ENCODE measurements at places on chromosomes 13 and 19.

DNA sequence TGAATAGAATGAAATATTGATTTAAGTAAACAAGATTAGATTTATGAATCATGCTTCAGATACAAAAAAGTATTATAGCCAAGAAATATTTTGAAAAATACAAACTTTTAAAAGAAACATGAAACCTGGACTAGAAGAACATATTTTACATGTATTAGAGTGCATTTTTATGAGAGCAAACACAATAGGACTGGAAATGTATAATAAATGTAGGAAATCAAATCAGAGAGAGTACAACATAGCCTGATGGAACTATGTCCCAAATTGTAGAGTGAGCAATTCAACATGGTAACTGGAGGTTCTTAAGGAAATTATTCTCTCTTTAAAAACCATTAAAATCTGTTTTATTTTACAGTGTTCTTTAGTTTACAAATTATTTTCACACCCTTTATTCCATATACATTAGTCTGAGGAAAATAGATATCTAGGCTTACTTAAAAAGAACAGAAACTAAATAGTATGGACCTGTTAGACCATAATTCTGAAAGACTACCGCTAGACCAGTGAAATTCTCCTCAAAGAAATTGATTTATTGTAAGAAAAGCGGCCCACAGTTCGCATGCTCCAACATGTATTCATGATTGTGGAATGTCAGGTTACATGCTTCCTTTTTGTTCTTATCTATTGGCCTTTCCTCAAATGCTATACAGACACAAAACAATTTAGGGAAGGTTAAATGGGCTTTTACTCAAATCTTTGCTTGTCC, 1526.5 kb upstream of the SLC10A2 start:
- no peak for DNase-seq

DNA sequence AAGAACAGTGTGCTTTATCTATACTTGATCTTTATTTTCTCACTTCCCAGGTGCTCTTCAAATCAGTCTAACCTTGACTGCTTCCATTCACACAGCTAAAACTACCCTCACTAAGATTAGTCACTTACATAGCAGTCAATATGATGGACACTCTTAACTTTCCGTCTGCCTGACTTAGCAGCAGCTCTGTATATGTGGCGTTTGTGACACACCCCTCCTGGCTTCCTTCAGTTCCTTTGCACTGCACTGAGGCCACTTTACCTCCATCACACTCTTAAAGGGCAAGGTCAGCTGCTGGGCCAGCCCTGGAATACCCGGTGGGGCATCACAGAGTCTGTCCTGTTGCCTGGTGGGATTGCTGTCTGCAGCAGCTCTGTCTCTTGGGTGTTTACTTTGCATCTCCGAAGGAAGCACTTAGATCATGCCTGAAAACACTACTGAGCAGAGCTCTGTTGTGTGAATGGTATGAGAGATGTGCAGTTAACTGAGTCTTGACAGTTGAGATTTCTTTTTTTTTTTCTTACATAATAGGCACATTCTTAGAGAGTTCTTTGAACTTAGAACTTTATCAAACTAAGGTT, 35.6 kb upstream of the IL17D start:
- no peak for DNase-seq

GRCh38 chr13:52809310-52809769, 39.1 kb downstream of the PCDH8 start:
- no peak for DNase-seq

DNA sequence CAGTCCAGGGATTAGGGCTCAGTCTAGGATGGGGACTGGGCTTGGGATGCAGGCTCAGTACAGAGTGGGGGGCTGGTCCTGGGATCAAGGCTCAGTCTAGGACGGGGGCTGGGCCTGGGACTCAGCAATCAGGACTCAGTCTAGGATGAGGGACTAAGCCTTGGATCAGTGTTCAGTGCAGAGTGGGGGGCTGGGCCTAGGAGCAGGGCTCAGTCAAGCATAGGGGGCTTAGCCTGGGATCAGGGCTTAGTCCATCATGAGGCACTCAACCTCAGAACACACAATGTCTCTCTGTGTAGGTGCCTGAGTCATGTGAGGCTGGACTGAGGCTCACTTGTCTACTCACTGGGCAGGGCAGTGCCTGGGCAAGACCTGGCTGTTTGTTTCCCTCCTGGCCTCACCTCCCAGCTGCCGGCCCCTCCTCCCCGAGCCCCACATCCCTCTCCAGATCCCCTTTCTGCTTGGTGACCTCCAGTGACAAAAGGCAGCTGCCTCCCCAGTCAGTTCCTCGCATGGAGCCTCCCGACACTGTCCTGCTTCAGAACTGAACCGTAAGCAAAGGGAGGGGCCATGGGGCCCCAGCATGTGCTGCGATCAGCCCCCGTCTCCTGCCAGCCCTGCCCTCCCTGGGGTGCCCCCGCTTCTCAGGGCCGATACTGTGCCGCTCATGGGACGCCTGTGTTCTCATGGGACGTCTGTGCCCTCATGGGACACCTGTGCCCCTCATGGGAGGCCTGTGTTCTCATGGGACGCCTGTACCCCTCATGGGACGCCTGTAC, 6.5 kb upstream of the S1PR4 start:
- DNase-seq = no peak

- DNase-seq = peak; percentile 22
These were observed 50.0 kb downstream of the TNFSF11 start for GRCh38 chr13:42623916-42624315.

- no peak for DNase-seq
These were observed 203.2 kb downstream of the TSHZ3 start for GRCh38 chr19:31146015-31146414.

DNA sequence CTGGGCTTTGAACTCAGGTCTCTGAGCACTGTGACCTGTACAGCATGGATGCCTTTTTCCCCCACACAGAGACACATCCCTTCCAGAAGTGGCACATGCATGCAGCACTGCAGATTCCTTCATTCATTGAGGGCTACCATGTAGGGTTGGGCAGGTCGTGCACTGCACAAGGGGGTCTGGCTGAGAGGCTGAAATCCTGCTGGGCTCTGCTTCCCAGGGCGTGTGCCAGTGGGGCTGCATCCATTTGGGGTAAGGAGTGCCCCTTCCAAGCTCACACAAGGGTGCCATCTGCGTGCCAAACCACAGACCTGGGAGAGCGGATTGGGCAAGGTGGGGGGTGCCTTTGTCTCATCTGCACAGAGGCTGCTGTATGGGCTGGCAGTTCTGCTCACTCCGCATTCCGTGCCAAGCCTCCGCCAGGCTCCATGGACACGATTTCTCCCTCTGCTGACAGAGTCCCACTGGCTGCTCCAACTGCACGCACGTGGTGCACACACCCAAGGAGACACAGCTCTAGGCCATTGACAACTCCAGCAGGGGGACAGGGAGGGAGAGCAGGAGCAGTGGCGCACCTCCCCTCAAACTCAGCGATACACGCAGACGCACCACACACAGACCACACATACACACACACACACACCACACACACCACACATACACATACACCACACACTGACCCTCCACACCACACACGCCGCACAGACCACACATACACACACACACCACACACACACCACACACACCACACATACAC, 4.5 kb upstream of the SHISA7 start:
- DNase-seq = no peak

- DNase-seq = no peak
These were observed 53.5 kb upstream of the OLFM4 start for GRCh38 chr13:52975161-52975560.

- no peak for DNase-seq
These were observed 8.1 kb downstream of the PAK4 start for GRCh38 chr19:39133431-39134270.

DNA sequence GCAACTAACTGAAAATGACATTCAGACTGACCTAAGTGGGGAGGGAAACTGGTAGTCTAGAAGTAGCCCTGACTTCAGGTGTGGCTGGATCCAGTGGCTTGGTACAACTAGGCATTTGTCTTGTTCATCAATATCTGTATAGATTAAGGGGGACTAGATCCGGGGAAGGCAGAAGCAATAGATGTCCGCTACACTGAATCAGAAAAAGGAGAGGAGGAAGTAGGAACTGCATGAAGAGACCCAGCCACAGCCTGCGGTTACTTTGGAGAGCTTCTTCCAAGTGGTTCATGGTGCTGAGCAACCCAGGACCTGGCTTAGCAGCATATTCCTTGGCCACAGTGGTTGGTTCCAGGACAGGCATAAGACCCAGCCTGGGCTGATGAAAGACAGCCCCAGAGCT, 9.9 kb upstream of the PRODH2 start:
- no peak for DNase-seq

DNA sequence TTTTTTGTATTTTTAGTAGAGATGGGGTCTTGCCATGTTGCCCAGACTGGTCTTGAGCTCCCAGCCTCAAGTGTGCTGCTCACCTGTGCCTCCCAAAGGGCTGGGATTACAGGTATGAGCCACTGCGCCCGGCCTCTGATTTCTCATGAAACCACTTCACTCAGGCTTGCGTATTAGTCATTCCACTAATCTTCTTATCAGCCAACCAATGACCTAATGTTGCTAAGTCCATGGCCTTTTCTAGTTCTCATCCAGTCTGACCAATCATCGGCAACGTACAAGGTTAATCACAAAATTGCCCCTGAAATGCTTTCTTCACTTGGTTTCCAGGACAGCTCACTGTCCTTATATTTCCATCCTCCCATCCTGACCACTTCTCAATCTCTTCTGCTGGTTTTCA, 605.3 kb upstream of the SLC10A2 start:
- no peak for DNase-seq

DNA sequence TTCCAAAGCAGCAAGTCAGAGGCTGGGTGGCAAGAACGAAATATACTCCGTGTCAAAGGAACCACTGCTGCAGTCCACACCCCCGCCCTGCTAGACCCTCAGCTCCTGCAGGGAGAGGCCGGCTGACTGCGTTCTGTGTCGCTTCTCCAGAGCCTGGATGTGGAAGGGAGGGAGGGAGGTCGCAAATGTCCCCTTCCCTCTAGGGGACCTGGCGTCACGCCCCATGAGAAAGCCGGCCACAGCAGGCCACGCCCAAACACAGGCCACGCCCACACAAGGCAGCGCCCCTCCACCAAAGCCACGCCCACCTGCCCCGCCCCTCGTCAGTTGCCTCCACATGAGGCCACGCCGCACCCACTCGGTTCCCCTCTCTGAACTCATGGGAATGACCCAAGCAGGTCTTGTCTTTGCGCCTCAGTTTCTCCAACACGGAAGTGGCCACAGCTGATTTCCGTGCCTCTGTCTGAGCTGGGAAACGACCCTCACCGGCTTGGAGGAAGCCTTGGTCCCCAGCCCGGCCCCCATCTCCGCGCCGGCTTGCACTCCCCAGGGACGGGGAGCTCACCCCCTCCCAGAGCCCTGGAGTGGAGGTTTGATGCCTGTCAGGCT, 38.4 kb upstream of the TCF3 start:
- no peak for DNase-seq

- no peak for DNase-seq
These were observed 143.7 kb downstream of the ZNF675 start for GRCh38 chr19:23543351-23543750.

- no peak for DNase-seq
These were observed 288.5 kb downstream of the NALCN start for GRCh38 chr13:101127741-101128353.
